Activated naive CD8-positive, alpha-beta T cell treated with anti-CD3 and anti-CD28 coated beads, Interleukin-2, amount 10 ng/mL, durations not matched to agents 7 days and 5 days (primary cell): ENCODE measurements at places on chromosomes 6 and 20.

GRCh38 chr6:47203266-47203937 is 106.3 kb downstream of the TNFRSF21 start:
- H3K27ac ChIP-seq, result peak overlapping the region; percentile 86
- DNase-seq, result no peak
- peak overlapping the region; percentile 42 for H3K4me3 ChIP-seq
- no peaks in the 10 kb centered on the region for H3K36me3 ChIP-seq

DNA sequence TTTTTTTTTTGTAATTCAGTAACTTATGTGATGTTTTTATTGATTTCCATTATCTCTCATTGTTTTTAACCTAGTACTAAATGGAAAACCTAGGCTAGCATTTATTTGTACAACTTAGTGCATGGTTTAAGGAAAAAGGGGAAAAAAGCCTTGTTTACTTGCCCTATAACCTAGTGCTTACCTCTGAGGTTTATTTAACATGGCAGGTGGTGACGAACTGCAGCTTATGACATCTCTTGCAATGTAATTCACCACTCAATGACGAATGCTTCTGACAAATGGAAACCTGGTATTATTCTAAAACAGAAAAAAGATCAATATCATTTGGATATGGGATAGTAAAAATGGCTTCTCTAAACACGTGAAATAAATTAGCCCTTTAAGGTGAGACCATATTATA is 618.6 kb upstream of the FLRT3 start:
- DNase-seq, result no peak
- no peaks in the 10 kb centered on the region for H3K36me3 ChIP-seq
- H3K27ac ChIP-seq, result no peak overlapping the region
- no peak overlapping the region for H3K4me3 ChIP-seq
- H3K27me3 ChIP-seq, result no peaks in the 10 kb centered on the region
- H3K4me1 ChIP-seq, result no peaks in the 10 kb centered on the region

DNA sequence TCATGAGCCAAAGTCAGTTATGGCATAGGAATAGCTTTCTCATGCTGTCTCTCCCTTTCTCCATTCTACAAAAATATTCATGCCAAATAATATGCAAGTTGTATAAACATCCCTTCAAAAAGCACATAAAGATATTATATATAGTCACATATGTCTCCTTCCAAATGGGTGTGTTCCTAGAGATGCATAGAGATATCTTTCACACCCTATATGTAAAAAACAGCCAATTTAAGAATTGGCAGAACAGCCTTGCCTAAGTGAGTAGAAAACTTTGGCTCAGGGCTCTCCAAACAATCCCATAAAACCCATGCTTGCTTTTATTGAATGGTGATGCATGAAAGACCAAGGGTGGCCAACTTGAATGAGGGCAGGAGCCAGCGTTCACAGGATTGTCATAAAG is 274.7 kb upstream of the SUPT3H start:
- peaks cover 3% of the 10 kb centered on the region for H3K36me3 ChIP-seq
- no peak overlapping the region for H3K27ac ChIP-seq
- no peak for DNase-seq
- H3K4me1 ChIP-seq, result peaks cover 6% of the 10 kb centered on the region
- H3K27me3 ChIP-seq, result peaks cover 3% of the 10 kb centered on the region

- H3K27ac ChIP-seq, result no peak overlapping the region
- H3K4me3 ChIP-seq, result no peak overlapping the region
- no peaks in the 10 kb centered on the region for H3K27me3 ChIP-seq
- no peak for DNase-seq
These were observed 23.9 kb downstream of the NT5E start for GRCh38 chr6:85473748-85474147.

- no peak overlapping the region for H3K4me3 ChIP-seq
- no peak for DNase-seq
- H3K36me3 ChIP-seq, result no peaks in the 10 kb centered on the region
- no peak overlapping the region for H3K27ac ChIP-seq
- H3K27me3 ChIP-seq, result peaks cover 2% of the 10 kb centered on the region
These were observed 13.7 kb upstream of the STXBP5 start for GRCh38 chr6:147190556-147190955.

DNA sequence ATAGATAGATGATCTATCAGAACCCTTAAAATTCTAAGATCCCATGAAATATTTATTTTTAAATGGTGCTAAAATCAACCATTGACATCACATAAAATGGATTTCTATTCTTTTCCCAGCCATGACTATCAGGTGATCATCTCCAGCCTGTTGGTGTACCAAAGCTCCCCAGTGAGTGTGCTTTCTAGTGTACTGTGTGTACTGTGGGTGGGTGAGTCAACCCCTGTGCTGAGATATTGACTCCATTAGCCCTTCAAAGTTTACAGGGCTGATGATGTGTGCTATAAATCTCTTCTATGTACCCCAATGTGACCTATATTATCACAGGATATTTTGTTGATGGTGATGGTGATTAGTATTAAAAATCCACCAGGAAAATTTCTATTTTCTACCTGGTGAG is 344.6 kb downstream of the MMUT start:
- no peak overlapping the region for H3K27ac ChIP-seq
- no peaks in the 10 kb centered on the region for H3K27me3 ChIP-seq
- H3K4me3 ChIP-seq, result no peak overlapping the region
- H3K36me3 ChIP-seq, result no peaks in the 10 kb centered on the region

GRCh38 chr20:4788314-4788713 is 66.6 kb downstream of the PRND start:
- H3K27ac ChIP-seq, result no peak overlapping the region
- no peaks in the 10 kb centered on the region for H3K27me3 ChIP-seq
- peaks cover 58% of the 10 kb centered on the region for H3K36me3 ChIP-seq

DNA sequence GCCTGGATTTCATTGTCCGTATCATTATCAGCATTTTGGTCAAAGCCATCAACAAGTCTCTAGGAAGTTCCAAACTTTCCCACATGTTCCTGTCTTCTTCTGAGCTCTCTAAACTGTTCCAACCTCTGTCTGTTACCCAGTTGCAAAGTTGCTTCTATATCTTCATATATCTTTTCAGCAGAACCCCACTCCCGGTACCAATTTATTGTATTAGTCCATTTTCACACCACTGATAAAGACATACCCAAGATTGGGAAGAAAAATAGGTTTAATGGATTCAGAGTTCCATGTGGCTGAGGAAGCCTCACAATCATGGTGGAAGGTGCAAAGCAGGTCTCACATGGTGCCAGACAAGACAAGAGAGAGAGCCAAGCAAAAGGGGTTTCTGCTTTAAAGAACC is 293.2 kb downstream of the EPM2A start:
- no peaks in the 10 kb centered on the region for H3K36me3 ChIP-seq
- H3K27ac ChIP-seq, result no peak overlapping the region
- no peaks in the 10 kb centered on the region for H3K27me3 ChIP-seq
- no peaks in the 10 kb centered on the region for H3K4me1 ChIP-seq
- H3K4me3 ChIP-seq, result no peak overlapping the region
- no peak for DNase-seq

GRCh38 chr6:145349950-145350510 is 385.3 kb downstream of the EPM2A start:
- no peaks in the 10 kb centered on the region for H3K4me1 ChIP-seq
- no peak overlapping the region for H3K27ac ChIP-seq
- no peak overlapping the region for H3K4me3 ChIP-seq
- no peaks in the 10 kb centered on the region for H3K36me3 ChIP-seq
- H3K27me3 ChIP-seq, result no peaks in the 10 kb centered on the region

DNA sequence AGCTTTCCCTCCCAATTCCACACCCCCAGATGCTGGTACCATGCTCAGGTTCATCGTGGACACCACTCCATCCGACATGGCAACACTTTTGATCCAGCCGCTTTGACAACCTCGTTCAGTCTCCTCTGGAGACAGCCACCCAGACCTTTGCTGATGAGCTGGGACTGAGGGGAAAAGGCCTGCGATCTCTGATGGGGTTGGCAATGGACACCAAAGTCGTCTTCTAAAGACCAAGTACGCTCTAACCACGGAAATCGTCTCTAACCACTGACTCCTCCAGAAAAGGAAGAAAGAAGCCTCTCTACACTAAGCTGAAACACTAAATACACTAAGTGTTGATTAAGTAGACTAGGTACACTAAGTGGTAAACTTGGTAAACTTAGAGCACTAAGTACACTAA is 26.1 kb upstream of the HLA-E start:
- peaks cover 92% of the 10 kb centered on the region for H3K27me3 ChIP-seq
- no peak overlapping the region for H3K27ac ChIP-seq
- H3K36me3 ChIP-seq, result peaks cover 4% of the 10 kb centered on the region
- DNase-seq, result no peak
- peaks cover 16% of the 10 kb centered on the region for H3K4me1 ChIP-seq

DNA sequence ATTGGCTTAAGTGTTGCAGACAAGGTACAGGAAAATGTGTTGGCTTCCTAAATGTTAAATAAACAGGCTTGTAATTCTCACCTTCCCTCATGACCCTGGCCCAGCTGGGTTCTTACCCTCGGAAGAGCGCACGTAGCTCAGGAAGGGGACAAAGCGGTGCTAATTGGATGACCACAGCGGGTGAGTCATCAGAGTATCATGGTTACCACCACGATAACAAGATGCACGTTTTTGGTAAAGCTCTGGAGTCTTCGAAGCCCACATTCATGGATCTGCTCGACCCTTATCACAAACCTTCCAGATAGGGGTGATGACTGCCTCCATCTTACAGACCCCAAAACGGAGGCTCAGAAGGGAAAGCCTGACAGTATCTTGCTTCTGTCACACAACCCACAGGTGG is 32.8 kb downstream of the APCDD1L start:
- DNase-seq, result no peak
- no peaks in the 10 kb centered on the region for H3K36me3 ChIP-seq
- H3K4me3 ChIP-seq, result no peak overlapping the region
- peaks cover 2% of the 10 kb centered on the region for H3K4me1 ChIP-seq

DNA sequence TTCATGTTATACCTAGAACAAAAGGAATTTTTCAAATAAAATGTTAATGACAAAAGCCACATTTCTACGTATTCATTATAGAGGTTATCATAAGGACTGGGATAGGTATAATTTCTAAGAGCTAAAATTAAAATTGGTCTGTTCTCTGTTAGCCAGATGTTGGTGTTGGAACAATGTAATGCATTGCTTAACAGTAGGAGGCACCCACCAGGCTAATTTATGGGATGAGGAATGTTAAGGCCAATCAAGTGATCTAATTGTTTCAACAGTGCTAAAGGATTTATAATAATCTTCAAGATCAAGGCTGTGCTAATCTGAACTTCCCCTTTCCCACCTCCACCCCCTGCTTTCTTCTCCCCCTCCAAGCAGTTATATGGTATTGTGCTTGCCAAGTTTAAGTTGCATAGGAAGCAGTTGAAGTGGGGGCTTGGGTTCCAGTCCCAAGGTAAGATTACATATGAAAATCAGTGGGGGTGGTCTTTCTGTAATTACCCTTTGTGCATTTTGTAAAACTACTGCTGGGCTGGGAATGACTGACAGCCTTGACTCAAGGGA is 89.2 kb upstream of the BACH2 start:
- H3K27ac ChIP-seq, result no peak overlapping the region
- peaks cover 14% of the 10 kb centered on the region for H3K4me1 ChIP-seq
- DNase-seq, result no peak
- H3K27me3 ChIP-seq, result peaks cover 6% of the 10 kb centered on the region
- H3K36me3 ChIP-seq, result no peaks in the 10 kb centered on the region

GRCh38 chr6:148164645-148165044 is 178.0 kb upstream of the SASH1 start:
- no peaks in the 10 kb centered on the region for H3K4me1 ChIP-seq
- H3K27ac ChIP-seq, result no peak overlapping the region
- DNase-seq, result no peak
- H3K36me3 ChIP-seq, result no peaks in the 10 kb centered on the region

DNA sequence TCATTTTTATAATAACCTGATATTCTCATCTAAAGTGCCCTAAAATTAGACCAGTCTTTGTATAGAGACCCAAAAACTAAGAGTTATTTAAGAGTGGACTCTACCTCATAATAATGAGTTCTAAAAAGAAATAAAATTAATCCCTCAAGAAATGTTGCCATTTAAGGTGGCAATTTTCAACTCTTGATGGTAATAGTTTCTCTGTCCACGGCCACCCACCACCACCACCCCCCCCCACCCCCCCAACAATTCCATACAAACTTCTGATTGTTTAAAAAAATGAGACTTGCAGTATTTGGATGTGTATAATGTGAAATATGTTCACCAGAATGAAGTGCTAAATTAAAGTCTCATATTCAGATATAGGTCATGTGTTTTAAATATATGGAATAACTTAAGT is 2.4 kb downstream of the MAP7 start:
- no peak overlapping the region for H3K27ac ChIP-seq
- peaks cover 3% of the 10 kb centered on the region for H3K4me1 ChIP-seq
- H3K27me3 ChIP-seq, result peaks cover 75% of the 10 kb centered on the region
- no peaks in the 10 kb centered on the region for H3K36me3 ChIP-seq
- H3K4me3 ChIP-seq, result no peak overlapping the region
- DNase-seq, result no peak

- peaks cover 6% of the 10 kb centered on the region for H3K27me3 ChIP-seq
- H3K36me3 ChIP-seq, result no peaks in the 10 kb centered on the region
- H3K4me1 ChIP-seq, result no peaks in the 10 kb centered on the region
- H3K27ac ChIP-seq, result no peak overlapping the region
These were observed 254.3 kb upstream of the FOXQ1 start for GRCh38 chr6:1057490-1058135.

- no peak overlapping the region for H3K27ac ChIP-seq
- H3K4me1 ChIP-seq, result peaks cover 6% of the 10 kb centered on the region
- no peak for DNase-seq
- peaks cover 56% of the 10 kb centered on the region for H3K27me3 ChIP-seq
- no peak overlapping the region for H3K4me3 ChIP-seq
- H3K36me3 ChIP-seq, result no peaks in the 10 kb centered on the region
These were observed 689 bp upstream of the KCNB1 start for GRCh38 chr20:49483018-49483695.

GRCh38 chr6:97702248-97702647 is 419.2 kb upstream of the MMS22L start:
- DNase-seq, result no peak
- H3K27me3 ChIP-seq, result no peaks in the 10 kb centered on the region
- H3K27ac ChIP-seq, result no peak overlapping the region

DNA sequence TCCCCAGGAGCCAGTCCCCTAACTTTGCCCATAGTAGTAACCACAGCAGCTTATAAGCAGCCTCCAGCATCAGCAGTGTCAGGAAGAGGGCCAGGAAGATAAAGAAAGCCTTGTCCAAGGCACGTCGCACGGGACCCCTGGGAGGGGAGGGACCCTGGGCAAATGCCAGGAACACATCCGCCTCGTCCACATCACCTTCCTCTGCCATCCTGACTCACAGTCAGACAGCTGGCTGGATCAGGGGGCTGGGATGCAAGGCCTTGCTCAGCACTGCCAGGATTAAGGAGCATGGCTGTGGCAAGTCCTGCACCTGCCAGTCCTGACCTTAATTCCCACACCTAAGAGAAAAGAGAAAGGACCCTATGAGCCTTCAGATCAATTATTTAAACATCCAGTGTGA is 11.5 kb upstream of the ZBTB22 start:
- no peak overlapping the region for H3K27ac ChIP-seq
- no peak for DNase-seq
- H3K36me3 ChIP-seq, result no peaks in the 10 kb centered on the region
- H3K4me1 ChIP-seq, result peaks cover 8% of the 10 kb centered on the region
- no peak overlapping the region for H3K4me3 ChIP-seq

- no peak overlapping the region for H3K27ac ChIP-seq
- peaks cover 24% of the 10 kb centered on the region for H3K27me3 ChIP-seq
- no peak for DNase-seq
- no peaks in the 10 kb centered on the region for H3K4me1 ChIP-seq
These were observed 194.9 kb downstream of the PHACTR1 start for GRCh38 chr6:12911427-12911826.

- no peak overlapping the region for H3K27ac ChIP-seq
- H3K36me3 ChIP-seq, result no peaks in the 10 kb centered on the region
- no peaks in the 10 kb centered on the region for H3K27me3 ChIP-seq
These were observed 57.2 kb upstream of the IRAK1BP1 start for GRCh38 chr6:78810146-78810545.

- no peak for DNase-seq
- H3K4me3 ChIP-seq, result no peak overlapping the region
- H3K27me3 ChIP-seq, result no peaks in the 10 kb centered on the region
- H3K36me3 ChIP-seq, result peaks cover 41% of the 10 kb centered on the region
- H3K4me1 ChIP-seq, result peaks cover 27% of the 10 kb centered on the region
These were observed 47.3 kb downstream of the ZFAND3 start for GRCh38 chr6:37866590-37867507.
